ENCODE measurements at places on chromosomes 11 and 22. TPM values are rescaled to one million over a fixed set of nuclear protein-coding genes. Genes with fewer than 3 reads are reported as not detected.

DNA sequence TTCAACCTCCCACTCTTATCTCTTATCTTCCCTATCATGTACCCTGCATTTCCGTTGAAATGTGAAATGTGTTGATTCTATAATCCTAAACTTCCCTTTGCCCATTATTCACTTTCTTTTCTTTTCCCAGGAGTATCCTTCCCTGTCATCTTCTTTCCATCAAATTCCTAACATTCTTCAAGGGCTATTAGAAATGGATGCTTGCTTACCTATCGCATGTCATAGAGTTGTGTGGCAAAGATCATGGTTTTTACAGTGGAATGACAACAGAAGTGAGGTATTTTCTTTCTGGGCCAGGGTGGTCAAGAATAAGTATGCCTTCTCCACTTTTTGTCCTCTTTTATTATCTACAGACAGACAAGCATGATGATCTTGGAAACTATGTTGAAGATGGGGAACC is 124.4 kb upstream of the SLC5A12 start:
- no peak for DNase-seq

The INSC gene
- 0.28 TPM for total RNA-seq

DNA sequence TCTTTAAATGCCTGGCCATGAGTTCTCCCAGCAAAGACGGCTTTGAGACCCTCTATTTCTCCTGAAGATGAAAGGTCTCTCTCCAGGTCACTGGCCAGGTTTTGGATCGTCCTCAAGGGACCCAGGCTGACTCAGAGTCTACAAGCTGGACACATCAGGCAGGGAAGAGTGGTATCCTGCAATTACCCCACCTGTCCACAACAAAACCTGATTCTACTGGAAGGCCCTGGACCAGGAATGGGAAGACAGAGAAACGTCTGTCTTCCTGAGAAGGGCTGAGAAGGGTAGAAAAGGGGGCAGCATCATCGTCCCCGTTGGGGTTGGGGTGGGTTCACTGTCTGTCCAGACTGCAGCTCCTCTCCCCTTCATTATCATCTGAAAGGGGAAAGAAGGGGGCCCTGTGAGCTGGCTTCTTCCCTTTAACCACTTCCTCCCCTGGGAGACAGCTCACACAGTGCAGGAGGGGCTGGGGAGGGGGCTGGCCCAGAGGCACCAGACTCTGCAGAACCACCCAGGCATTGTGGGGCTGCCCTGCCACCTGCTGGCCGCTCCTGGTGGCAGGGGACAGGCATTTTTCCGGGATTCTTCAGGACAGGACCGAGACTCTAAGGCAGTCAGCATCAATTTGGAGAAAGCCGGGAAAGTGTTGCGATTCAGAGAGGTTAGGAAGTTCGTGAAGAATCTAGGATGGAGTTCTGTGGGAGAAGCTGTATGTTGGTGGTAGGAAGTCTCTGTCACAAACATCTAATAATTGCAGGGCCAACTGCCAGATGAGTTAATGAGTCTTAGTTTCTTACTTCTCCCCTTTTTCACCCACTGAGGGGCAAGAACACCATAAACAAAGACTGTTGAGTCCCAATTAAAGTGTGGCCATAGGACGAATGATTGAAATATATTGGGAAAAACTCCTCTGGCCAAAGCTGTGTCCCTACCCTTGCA is 57.6 kb downstream of the SYN3 start:
- DNase-seq: no peak

DNA sequence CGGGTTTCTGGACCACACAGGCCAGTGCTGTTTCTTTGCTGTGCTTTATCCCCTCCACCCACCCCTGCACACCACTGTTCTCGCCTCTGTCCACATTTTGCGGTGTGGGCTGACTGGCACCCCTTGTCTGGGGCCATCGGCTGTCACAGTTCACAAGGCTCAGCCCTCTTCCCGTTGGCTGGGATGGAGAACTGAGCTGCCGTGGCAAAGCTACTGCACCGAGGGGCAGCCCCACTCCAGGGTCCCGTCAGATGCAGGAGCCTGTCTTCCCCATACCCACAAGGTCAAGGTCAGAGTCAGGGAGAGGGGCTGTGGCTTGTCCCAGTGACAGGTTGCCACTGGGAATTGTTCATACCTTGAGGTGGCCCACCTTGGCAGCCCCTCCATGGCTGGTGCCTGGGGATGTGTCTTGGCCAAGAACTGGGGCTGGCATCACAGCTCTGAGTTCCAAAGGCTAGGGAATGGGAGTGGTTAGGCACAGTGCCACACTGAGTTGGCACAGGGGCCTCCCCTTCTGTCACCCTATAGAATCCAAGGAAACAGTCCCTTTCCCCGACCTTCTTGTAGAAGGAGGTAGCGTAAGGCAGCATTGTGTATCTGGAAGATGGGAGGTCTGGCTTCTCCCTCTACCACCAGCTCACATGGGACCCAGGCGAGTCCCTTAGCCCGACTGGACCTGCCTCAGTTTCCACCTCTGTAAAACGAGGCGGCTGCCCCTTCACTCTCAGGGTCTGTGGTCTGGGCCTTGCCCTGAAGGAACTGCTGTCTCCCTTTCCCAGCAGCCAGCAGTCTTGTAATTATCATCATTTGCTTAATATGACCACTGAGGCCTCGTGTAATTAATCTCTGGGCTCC is 3.4 kb downstream of the GRK2 start:
- no peak for DNase-seq

DNA sequence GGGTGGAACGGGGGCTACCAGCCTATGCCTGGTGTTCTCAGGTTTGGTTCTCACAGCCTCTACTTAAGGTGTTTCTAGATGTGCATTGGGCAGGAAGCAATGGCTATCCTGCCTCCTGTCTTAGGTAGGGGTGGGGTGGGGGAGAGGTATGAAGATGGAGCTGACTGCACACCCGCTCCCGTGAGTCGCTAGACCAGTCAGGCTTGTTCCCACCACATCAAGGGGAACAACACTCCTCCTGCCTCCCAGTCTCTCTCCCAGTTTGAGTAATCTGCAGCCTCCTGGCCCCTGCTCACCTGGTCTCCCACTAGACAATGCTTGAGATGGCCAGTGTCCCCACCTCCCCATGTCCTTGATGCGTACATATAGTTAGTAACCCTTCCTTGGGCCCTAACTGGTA is 79.3 kb upstream of the TENM4 start:
- no peak for DNase-seq

GRCh38 chr11:18802381-18803257 is 11.0 kb upstream of the PTPN5 start:
- peak; percentile 54 for DNase-seq

GRCh38 chr22:46998331-46998730 is 235.9 kb downstream of the TBC1D22A start:
- DNase-seq: no peak

The OR8G1 gene
- not detected for total RNA-seq
